Ureter (tissue), 1 donor: ENCODE measurements at places on chromosomes 3 and 15. TPM values are rescaled to one million over a fixed set of nuclear protein-coding genes. Genes with fewer than 3 reads are reported as not detected.
A peak's percentile ranks its signal among the peaks of the same experiment; 100 is the strongest.

- DNase-seq = no peak
Measured at GRCh38 chr3:190429681-190430080, 20.0 kb downstream of the TMEM207 start.

DNA sequence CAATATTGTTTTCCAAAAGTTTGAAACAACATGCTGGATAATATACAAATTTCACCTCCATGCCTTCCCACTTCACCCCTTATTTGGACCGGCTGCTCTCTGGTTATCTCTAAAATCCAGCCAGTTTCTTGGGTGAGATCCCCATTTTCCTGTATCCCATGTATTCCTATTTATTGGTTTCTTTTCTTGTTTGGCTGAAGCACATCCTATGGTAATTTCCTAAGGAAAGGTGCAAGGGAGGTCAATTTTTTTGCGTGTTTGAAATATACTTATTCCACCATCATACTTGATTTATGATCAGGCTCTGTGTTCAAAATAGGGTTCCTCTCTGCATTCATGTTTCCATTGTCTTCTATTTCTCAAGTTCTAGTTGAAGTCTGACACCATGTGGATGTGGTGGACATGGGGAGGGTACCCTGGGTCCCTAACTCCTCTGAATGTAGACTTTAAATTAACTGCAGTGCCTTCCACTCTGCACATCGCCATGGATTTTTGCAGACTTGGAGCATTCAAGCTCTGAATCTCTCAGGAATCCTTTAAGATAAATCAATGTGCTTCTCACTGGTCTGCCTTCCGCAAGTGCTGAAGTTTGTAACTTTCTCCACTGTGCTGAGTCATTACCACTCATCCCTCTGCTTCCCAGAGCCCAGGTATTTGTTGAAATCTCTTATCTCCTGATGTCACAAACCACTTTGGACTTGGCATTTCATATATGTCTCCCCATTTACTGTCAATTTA is 52.1 kb upstream of the TLE3 start:
- DNase-seq = no peak

Gene CPEB1
- 3.7 TPM for total RNA-seq

- DNase-seq = no peak
Measured at GRCh38 chr3:88219138-88219792, 69.5 kb downstream of the C3orf38 start.

Gene CCDC33
- 10.2 TPM for total RNA-seq

DNA sequence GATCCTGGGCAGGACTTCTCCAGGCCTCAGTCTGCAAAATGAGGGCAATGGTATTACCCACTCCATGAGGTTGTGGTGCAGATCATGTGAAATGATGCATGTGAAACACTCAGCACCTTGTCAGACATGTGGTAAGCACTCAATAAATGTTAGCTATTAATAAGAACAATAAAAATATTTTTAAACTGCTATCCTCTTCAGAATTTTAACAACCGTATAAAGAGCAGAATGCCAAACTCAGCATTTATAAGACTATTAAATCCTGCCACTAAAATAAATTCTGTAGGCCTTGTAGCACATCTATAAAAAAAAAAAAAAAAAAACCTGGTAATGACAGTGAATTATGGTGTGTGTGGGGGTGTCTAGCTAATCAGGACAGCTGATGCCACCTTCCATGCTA is 213.9 kb upstream of the UMPS start:
- DNase-seq = no peak

DNA sequence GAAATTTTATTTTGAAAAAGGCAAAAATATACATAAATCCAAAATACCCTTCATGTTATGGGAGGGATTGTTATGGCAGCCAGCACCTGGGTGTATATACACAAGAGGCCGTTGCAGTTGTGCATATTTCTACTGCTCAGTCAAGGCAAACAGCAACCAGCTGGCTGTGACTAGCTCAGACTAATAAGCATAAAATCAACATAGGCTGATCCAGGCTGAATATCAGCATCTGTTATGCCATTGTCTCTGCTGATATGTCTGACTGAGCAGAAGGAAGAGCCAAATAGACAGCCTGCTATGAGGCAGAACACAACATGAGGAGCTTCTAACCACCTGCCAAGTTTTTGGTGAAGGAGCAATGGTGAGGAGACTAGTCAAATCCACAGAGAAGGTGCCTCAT is 457.5 kb upstream of the ALCAM start:
- DNase-seq = no peak

Gene SOX2
- total RNA-seq = 0.16 TPM

- no peak for DNase-seq
Measured at GRCh38 chr3:197936819-197937384, 13.1 kb upstream of the RPL35A start.

- no peak for DNase-seq
Measured at GRCh38 chr3:141074529-141074928, 23.4 kb downstream of the SPSB4 start.

DNA sequence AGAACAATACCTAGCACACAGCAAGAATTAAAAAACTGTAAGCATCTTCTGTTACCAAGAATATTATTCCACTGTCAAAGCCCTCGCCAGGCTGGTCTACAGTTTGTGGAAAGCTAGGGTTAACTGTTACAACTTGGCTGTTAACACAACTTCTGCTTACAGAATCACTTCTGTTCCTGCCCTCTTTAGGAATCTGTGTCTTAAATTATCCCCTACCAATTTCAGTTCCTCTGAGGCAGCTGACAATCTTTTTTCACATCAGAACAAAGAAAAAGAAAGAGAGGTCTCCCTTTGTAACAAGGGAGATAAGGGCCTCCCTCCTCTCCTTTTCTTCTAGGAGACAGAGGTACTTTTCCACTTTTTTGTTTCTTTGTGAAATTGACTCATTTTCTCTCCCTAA is 188.9 kb downstream of the FMN1 start:
- no peak for DNase-seq

Gene CCDC32
- total RNA-seq = 28.9 TPM

Gene DUOXA2
- total RNA-seq = 3.9 TPM

GRCh38 chr15:88913017-88913849 is at the start of gene MFGE8:
MFGE8 (minus strand) TSS chr15:88913379; CDS start chr15:88913319, 60 bp downstream.
- DNase-seq = peak; percentile 77

Gene CLASP2
- total RNA-seq = 81.2 TPM

Gene WNT7A
- total RNA-seq = 1.4 TPM

Gene ZBTB38
- 121 TPM for total RNA-seq

Gene GOLGA6L26
- total RNA-seq = not detected

GRCh38 chr3:86481031-86481430 is 509.9 kb downstream of the VGLL3 start:
- no peak for DNase-seq

Gene FOXL2NB
- total RNA-seq = not detected
